ENCODE measurements at places on chromosomes 5 and 9. TPM values are rescaled to one million over a fixed set of nuclear protein-coding genes. Genes with fewer than 3 reads are reported as not detected.

DNA sequence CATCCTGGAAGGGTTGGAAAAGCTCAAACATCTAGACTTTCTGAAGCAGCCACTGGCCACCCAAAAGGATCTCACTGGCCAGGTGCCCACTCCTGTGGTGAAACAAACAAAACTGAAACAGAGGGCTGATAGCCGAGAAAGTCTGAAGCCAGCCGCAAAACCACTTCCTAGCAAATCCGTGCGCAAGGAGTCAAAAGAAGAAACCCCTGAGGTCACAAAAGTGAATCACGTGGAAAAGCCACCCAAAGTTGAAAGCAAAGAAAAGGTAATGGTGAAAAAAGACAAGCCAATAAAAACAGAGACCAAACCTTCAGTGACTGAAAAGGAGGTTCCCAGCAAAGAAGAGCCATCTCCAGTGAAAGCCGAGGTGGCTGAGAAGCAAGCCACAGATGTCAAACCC is 87.6 kb downstream of the MAP1B start:
- no peak overlapping the region for H3K27ac ChIP-seq
- no peaks in the 10 kb centered on the region for H3K4me1 ChIP-seq

- H3K27ac ChIP-seq = no peak overlapping the region
- H3K36me3 ChIP-seq = no peaks in the 10 kb centered on the region
- no peak for DNase-seq
- H3K27me3 ChIP-seq = no peaks in the 10 kb centered on the region
Observed at GRCh38 chr5:147913786-147914185, 7.4 kb upstream of the C5orf46 start.

DNA sequence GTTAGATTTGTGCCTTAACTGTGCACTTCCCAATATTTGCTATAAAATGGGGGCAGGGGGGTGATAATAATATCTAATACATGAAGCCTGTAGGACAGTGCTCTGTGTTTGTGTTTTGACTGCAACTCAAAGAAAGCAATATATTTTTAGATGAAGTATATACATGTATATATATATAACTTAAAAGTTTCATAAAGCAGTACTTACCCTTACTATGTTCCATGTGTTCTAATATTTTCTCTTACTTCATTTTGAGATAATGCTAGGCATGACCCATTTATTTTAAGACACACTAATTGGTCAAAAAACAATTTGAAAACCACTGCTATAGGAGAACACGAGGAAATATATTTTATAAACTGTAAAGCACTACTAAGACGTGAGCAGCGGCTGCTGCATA is 2.4 kb downstream of the TRIM52 start:
- no peaks in the 10 kb centered on the region for H3K27me3 ChIP-seq
- H3K27ac ChIP-seq = no peak overlapping the region
- no peak for DNase-seq

DNA sequence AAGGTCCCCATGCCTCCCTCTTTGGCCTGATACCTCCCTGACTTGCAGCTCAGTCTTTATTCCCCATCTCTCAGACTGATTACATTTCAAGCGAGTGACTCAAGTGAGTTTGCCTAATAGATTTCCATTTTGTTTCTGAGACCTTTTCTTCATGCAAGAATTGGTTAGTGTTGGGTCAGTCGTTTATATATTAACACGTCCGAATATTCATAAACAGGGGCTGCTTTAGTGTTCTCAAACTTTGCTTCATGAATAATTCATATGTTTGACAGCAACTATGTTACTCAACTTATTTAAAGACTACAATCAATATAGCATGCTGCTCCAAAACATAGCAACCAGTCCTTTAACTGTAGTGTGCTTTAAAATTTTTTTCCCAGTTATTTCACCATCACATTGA is 36.6 kb upstream of the MIER3 start:
- H3K27ac ChIP-seq = no peak overlapping the region
- H3K27me3 ChIP-seq = no peaks in the 10 kb centered on the region
- H3K36me3 ChIP-seq = no peaks in the 10 kb centered on the region

DNA sequence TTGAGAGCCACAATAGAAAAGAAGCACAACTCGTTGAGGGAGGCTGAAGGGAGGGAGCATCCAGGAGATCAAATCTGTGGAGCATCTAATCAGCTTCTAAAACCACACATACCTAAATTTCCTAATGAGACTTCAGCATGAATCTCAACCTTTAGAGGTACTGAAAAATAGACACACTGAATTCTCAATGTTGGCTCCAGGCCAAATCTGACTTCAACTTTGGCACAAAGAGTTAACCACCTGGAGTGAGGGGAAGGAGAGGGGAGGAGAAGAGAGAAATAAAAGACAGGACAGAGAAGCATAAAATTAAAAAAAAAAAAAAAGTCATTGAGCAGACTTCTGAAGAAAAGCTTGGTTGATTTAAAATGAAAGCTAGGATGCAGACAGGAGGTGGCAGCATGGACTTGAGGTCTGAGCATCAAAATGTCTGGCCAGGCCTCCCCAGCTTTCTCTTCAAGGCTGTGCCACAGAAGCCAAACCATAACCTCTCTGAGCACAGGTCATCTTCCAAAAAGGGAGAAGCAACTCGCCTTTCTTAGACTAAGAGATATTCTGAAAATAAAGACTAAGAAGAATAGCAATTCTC is 205.6 kb downstream of the DENND1A start:
- H3K27me3 ChIP-seq = no peaks in the 10 kb centered on the region
- no peak overlapping the region for H3K4me3 ChIP-seq
- H3K27ac ChIP-seq = no peak overlapping the region
- peaks cover 4% of the 10 kb centered on the region for H3K36me3 ChIP-seq

GRCh38 chr5:98705841-98706240 is 67.6 kb upstream of the RGMB start:
- no peak overlapping the region for H3K4me3 ChIP-seq
- H3K27ac ChIP-seq = no peak overlapping the region
- no peaks in the 10 kb centered on the region for H3K4me1 ChIP-seq
- H3K36me3 ChIP-seq = no peaks in the 10 kb centered on the region

- no peak overlapping the region for H3K27ac ChIP-seq
- no peak for DNase-seq
- H3K4me3 ChIP-seq = no peak overlapping the region
- no peaks in the 10 kb centered on the region for H3K27me3 ChIP-seq
Observed at GRCh38 chr5:64854855-64855254, 86.1 kb downstream of the CWC27 start.

- no peak overlapping the region for H3K27ac ChIP-seq
- H3K27me3 ChIP-seq = no peaks in the 10 kb centered on the region
- H3K4me1 ChIP-seq = no peaks in the 10 kb centered on the region
- no peak for DNase-seq
Observed at GRCh38 chr9:125850763-125851162, 103.6 kb downstream of the PBX3 start.

- peaks cover 6% of the 10 kb centered on the region for H3K36me3 ChIP-seq
- H3K27me3 ChIP-seq = no peaks in the 10 kb centered on the region
- H3K4me3 ChIP-seq = no peak overlapping the region
- no peak overlapping the region for H3K27ac ChIP-seq
Observed at GRCh38 chr9:2053883-2054845, 39.0 kb downstream of the SMARCA2 start.

DNA sequence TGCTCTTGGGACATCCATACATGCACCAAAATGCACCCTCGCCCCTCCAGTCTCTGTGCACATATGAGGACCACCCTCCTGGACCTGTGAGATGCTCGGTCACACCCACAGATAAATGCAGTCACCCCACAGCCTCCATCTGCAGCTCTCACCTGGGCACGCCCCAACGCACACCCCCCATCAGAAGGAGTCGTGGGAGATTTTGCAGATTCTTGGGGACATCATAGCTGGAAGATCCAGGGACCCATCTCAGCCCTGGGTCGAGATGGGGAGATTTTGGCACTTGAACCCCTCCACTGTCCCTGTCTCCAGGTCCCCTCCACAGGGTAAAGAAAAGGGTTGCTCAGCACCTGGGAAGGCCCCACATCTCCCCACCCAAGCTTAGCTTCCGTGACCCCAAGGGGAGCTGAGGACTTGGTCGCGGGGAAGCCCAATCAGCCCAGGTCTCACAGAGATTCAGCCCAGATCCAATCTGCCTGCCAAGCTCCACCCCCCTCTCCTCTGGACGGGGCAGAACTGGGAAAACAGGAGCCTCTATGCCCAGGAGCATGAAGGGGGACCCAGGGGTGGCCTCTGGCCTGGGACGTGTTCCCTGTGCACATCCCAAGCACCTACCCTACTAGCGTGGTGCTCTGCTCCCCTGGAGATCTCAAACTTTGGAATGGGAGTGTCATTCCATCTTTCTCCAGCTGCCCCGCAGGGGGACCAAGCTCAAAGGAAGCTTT is 89.2 kb upstream of the LMX1B start:
- H3K36me3 ChIP-seq = no peaks in the 10 kb centered on the region
- H3K27me3 ChIP-seq = no peaks in the 10 kb centered on the region
- H3K4me1 ChIP-seq = peaks cover 24% of the 10 kb centered on the region
- no peak overlapping the region for H3K27ac ChIP-seq

The SLC22A4 gene
- 1.9 TPM for total RNA-seq

The SYNPO gene
- 67.4 TPM for total RNA-seq

The FSTL4 gene
- not detected for total RNA-seq

The SPINK6 gene
- total RNA-seq = not detected

The FAM163B gene
- total RNA-seq = 0.90 TPM

The NSG2 gene
- total RNA-seq = not detected

All from tibial nerve (tissue), 4 donors.